Activated CD4-positive, alpha-beta T cell treated with anti-CD3 and anti-CD28 coated beads, Interleukin-2, amount 50 U/mL, for 16 hours (primary cell): ENCODE measurements at places on chromosomes 4 and X.

- no peak for DNase-seq
These were observed 45.6 kb downstream of the RFC1 start for GRCh38 chr4:39320381-39321115.

DNA sequence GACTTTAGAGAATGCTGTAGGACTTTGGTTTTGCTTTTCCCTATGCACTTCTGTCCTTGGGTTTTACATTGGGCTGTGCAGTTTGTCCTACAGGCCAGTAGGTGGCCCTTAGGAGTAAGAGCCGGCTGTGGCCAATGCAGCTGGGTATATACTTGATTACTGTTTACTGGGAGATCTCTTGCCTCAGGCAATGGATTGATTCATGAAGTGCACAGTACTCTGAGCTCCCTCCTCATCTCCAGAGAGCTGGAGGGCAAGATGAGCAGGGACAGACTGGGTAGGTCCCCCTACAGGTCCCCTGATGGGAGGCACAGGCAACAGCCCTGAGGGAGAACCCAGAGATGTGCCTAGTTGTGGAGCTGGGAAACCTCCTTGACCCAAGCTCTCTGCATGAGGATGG lies 103.8 kb upstream of the QRFPR start:
- DNase-seq, result peak; percentile 40

GRCh38 chr4:140003876-140004548 lies 150.0 kb downstream of the MAML3 start:
- DNase-seq, result no peak

- DNase-seq, result no peak
These were observed 121.1 kb downstream of the REPS2 start for GRCh38 chrX:17067534-17067933.

GRCh38 chr4:825971-826330 lies at the start of gene CPLX1:
CPLX1 (minus strand) TSS chr4:826129; CDS start chr4:824522, 1,607 bp downstream.
- no peak for DNase-seq

DNA sequence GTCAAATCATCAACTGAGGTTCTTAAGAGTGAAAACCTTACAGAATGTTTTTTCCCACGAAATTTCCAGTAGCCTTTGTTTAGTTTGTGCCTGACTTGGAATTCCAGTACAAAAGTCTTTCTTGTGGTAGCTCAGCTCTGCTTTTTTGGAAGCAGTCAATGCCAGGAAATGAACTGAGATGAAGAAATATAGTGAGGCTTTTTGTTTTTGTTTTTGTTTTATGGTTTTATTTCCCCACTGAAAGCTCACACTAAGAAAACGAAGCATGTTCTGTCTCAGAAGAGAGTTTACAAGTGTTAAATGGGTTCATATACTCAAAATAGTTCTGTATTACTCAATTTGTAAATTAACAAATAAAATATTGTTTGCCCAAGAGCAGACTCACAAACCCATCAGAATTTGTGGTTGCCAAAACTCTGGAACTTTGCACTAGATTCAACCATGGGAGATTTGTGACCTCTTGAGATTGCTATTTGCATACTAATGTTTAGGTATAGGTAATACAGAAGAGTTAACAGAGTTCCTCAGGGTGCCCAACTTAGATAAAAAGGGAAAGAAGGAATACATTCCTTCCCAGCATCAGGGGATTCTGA lies 1060.8 kb downstream of the FAT4 start:
- no peak for DNase-seq

DNA sequence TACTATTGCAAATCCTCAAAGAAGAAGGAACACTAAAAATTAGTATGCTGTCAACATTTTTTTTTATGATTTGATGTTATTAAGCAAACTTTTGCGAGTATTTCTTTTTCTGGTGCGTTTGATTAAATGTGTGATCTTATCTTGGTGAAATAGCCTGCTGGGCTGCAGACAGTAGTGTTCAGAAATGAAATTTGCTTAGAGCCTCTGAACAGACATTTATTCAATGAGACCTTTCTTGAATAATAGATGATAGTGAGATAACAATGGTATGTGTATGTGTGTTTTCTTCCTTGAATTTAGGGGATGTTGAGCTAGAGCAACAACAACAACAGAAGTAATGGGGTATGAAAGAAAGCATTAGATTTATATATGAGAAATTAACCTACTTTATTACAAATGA lies 12.7 kb downstream of the ADGRL3 start:
- DNase-seq, result no peak

GRCh38 chr4:6228158-6229067 lies 28.1 kb upstream of the JAKMIP1 start:
- DNase-seq, result no peak

DNA sequence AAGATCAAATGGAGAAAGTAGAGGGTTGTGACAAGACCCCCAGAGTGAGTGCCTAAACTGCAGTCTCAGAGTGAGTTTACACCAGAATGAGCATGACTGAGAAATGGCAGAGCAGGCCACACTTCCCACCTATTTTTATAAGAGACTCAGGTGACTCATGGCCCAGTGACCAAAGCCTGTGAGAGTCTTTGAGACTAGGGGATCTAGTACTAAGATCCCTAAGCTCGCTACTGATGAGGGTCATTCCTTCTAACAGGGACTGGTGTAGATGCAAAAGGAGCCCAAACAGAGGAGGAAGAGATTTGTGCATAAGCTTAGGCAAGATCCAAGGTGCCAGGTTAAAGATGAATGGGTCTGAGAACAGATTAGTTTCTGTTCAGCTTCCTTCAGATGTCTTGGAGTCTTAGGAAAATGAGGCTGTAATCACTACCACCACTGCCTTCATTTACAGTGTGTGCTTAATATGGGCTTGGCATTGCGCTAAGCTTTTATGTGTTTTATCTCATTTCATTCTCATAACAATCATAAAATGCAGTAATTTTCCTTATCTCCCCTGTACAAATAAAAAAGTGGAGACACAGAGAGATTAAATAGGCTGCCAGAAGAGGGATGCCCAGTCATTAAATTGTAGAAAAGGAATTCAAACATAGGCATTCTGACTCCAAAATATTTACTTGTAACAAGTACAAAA lies 62.8 kb downstream of the RWDD4 start:
- no peak for DNase-seq

DNA sequence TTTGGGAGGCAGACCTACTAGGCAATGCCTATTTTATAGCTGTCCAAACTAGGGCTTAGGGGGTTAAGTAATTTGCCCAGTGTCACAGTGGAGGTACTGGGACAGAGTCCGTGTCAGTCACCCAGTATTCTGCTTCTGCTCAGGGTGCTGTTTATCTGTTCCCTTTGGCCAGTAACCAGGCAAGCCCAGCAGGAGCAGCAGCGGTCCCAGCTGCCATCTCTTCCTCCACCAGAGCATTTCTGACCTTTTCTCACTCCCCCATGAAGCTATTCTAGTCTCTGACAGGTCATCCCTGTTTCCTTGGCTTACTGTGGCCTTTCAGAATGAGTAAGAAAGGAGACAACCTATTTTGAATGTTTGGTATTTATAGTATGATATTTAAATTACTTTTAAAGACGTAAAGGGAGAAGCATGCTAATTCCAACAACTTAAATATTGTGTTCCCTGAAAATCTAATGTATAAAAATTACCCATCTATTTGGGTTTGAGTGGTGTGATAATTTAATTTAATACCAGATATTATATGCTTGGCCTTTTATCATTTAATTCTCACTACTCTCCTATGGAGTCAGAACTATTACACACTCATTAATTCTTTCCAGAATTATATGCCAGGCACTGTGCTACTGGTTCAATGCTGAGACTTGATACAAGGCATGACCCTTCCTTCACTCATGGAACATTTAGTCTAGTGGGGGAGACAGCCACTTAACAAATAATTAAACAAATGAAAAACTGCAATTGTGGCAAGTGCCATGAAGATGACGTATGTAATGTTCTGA lies 60.6 kb downstream of the RPS6KA3 start:
- peak; percentile 6 for DNase-seq

GRCh38 chrX:10397349-10397748 lies 223.0 kb downstream of the MID1 start:
- DNase-seq, result no peak

DNA sequence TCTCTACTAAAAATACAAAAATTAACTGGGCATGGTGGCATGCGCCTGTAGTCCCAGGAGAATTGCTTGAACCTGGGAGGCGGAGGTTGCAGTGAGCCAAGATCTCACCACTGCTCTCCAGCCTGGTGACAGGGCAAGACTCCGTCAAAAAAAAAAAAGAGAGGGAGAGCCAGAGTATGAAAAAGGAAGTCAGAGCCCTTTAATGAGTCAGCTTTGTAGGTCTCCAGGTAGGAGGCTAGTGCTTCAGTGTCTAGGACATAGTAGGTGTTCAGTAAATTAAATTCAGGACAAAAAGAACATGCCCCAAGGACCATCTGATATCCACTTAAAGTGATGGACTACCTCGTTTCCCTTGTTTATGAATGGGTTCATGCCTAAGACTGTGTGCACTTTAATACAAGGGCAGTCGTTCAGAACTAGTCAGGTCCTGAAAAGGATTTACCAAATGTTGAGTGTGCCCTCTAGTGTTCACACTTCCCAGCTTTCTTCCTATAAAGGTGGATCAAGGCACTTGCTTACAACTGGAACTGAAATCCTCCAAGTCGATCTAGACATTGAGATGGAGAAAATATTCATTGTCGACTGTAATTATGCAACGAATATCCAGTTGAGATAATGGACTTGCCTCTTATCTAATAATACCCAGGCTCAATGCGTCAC lies 29.0 kb downstream of the F9 start:
- DNase-seq, result peak; percentile 40

DNA sequence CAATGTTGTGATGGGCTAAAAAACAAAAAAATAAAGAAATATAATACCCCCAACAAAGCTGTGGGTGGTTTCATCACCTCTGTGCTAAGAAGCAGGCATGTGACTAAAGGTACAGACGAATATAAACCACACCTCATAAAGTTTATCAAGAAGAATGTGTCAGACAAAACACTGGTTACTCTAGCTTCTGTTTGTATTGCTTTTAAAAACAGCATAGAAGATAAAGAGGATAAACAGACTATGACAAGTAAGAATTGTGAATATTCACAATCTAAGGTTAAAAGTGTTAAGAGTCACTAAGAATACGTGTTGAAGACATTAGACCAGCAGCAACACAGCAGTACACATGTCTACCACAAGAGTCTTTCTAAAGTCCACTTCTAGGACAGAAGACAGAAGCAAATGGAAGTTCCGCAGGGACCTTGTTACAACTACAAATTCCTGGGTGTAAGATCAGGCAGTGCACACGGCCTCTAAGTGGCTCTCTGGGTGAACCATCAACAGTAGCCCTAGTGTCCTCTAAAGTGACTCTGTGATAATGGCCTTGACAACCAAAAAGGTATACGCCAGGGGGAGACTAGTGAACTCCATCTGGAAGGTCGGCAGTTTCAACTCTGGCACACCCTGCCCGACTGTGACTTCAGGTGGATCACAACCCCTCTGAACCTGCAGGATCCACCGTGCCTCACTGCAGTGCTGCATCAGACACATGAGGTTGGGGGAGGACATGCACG lies 8.3 kb upstream of the FGFBP2 start:
- DNase-seq, result no peak

- DNase-seq, result no peak
These were observed 21.8 kb upstream of the AGA start for GRCh38 chr4:177464026-177464425.

- no peak for DNase-seq
These were observed 1025.3 kb downstream of the PCDH19 start for GRCh38 chrX:99384594-99385374.

DNA sequence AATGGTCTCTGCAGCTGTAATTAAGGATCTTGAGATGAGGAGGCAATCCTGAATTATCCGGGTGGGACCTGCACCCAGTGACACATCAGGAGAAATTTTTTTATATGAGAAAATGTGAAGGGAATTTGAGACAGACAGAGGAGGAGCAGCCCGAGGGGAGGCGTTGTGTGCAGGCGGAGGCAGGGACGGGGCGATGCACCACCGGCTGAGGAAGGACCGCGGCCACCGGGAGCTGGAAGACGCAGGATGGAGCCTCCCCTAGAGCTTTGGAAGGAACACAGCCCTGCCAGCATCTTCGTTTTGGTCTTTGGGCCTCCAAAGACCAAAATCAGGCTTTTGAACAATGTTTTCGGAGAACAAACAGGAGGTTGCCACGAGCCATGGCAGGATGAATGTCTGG lies 85.0 kb upstream of the ADRA2C start:
- DNase-seq, result no peak

DNA sequence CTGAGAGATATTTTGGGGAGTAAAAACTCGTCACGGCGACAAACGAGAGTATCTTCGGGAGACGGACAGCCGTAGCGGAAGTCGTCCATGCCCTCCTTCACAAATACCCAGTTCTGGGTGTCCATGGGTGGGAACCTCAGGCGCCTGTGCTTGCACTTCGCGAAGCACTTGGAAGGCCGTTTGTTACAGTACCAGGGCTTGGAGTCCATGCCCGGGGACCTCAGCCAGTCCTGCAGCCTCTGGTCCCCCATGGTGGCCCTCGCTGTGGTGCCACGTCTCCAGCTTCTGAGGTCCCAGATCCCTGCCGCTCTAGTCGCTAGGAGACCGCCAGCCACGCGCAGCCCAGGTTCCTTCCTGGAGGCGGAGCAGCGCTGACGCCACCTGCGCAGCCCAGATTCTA lies at the start of gene FAM47A:
Gene FAM47A (minus strand): TSS at position 287 of the 400 bp plus-strand sequence. CDS start 36 bp downstream, at position 251.
- no peak for DNase-seq

GRCh38 chrX:111460607-111461006 lies 48.6 kb upstream of the DCX start:
- no peak for DNase-seq

DNA sequence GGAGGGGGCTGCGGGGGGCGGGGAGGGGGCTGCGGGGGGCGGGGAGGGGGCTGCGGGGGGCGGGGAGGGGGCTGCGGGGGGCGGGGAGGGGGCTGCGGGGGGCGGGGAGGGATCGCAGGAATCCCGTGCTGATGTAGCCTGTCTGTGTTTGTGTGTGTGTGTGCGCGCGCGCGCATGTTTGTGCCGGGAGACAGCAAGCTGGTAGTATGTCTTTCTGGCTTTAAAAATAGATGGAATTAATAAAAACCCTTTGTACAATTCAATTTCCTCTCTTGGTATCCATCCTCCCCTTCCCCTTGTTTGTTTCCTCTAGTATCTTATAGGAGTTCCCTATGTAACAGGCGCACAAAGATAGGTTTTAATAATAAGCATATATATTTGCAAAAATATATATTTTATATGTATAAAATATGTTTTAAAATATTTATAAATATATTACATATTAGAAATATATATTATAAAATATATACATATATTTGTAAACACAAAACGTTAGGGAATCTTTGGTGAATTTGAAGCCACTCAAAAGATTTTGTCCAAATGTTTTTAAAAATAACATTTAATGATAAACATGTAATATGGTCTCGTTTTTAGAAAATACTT lies 782 bp downstream of the ARHGAP24 start:
- DNase-seq, result no peak

- no peak for DNase-seq
These were observed 50.7 kb downstream of the UBE2NL start for GRCh38 chrX:143934542-143934941.

- DNase-seq, result peak; percentile 58
These were observed at the start of gene BEX5 for GRCh38 chrX:102155806-102156179. BEX5 (minus strand) TSS chrX:102155977; CDS start chrX:102154265, 1,712 bp downstream.

DNA sequence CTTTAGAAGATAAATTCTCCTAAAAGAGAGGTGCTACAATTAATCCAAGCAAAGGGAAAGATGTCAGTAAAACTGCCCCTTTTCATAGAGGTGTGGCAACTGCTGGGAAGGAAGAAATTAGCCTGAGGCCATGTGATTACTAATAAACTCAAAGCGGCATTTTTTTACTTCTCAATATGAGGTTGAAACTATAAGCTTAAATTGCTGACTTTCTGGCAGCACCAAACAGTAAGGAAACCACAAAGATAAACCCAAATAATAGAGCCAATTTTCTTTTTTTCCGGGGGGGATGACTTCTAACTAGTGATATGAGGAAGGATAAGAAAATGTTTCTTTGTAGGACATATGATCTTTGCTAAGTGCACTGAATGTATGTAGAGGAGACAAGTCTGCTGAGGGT lies 30.9 kb downstream of the AR start:
- DNase-seq, result no peak

GRCh38 chrX:123833387-123833786 lies 26.5 kb upstream of the XIAP start:
- peak; percentile 73 for DNase-seq
